ENCODE measurements at places on chromosomes 3 and 15.
A peak's percentile ranks its signal among the peaks of the same experiment; 100 is the strongest.

GRCh38 chr3:58588030-58588614 lies 10.9 kb upstream of the FAM107A start:
- no peak for DNase-seq

GRCh38 chr3:59212128-59212779 lies 162.4 kb upstream of the CFAP20DC start:
- peak; percentile 32 for DNase-seq

GRCh38 chr3:169929830-169930519 lies 18.6 kb downstream of the SAMD7 start:
- no peak for DNase-seq

- DNase-seq: no peak
Measured at GRCh38 chr3:46303240-46303639, 50.7 kb upstream of the CCR2 start.

- no peak for DNase-seq
Measured at GRCh38 chr3:35946854-35947515, 307.7 kb downstream of the ARPP21 start.

DNA sequence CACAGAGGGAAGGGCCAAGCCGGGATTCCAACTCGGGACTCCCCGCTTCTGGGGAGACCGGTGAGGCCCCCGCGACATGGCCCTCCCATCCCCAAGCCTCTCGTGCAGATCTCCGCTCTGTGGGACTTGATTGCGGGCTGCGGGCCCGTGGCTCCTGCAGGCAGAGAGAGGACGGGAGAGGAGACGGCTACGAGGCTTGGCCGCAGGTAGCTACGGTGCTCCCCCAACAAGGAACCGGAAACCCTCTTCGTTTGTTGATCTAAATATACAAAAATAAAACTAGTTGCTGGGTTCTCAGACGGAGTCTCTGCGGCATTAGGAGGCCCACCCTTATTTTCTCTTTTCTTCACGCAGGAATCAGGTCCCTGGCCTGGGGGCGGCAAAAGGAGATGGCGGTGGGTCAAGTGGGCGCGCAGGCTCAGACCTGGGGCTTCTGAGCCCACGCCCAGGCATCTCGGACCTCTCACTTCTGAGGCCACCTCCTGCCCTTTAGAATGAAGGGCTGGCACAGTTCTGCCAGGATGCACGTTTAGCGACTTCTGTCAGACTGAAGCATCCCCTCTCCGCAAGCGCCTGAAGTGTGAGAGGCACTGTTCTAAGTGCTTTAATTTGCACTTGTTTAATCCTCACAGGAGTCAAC lies 10.9 kb downstream of the GNB5 start:
- peak; percentile 48 for DNase-seq

GRCh38 chr3:111802163-111802625 lies 56.9 kb upstream of the PHLDB2 start:
- no peak for DNase-seq

DNA sequence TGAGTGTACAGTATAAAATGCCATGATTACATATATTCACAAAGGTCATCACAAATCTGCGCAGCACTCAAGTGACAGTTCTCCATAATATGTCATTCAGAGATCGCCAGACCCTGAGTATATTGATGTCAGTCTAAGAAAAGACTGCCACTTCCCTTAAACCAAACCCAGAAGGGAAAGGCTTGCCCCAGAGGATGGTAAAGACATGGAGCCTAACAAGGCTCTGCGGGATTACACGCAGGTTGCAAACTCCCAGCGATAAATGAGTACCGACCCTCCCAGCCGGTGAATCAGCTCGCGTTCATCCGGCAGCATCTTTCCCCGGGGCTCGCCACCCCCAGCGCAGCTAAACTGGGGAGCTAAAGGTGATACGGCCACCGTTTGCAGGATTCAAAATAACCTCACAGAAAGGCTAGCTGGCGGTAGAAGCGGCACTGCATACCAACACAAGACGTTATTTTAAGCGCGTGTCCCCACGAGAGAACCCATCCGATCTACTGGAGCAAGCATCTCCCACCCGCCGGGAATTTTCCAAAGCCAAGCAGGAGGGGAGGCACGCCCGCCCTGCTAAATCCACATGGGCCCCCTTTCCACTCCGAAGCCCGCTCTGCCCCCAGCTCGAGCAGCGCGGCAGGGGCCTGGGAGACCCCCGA lies 643 bp downstream of the MYO5A start:
- DNase-seq: peak; percentile 20

- DNase-seq: no peak
Measured at GRCh38 chr3:170040418-170040817, 2.6 kb downstream of the GPR160 start.

- peak; percentile 52 for DNase-seq
Measured at GRCh38 chr15:68818066-68818768, 2.5 kb downstream of the ANP32A start.

GRCh38 chr3:3615533-3615932 lies 183.7 kb upstream of the LRRN1 start:
- DNase-seq: no peak

GRCh38 chr15:71651750-71652186 lies 158.6 kb upstream of the NR2E3 start:
- DNase-seq: no peak

- no peak for DNase-seq
Measured at GRCh38 chr3:52007291-52007690, 11.6 kb upstream of the RPL29 start.

- DNase-seq: no peak
Measured at GRCh38 chr3:184489268-184489841, 72.2 kb upstream of the EPHB3 start.

DNA sequence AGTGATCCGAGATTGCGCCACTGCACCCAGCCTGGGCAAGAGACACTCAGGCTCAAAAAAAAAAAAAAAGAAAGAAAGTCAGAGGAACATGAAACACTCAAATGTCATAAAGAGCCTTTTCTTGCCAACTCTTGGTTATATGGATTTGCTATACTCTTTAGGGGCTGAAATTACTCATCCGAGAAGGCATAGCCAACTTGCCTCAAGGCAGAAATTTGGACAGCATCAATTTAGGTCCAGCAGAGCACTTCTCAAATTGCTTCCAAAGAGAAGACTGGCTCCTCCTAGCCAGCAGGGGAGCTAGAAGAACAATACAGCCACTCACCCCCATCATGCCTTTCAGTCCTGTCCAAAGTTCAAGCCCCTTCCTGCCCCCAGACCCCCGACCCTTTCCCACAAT lies 43.8 kb downstream of the OSBPL10 start:
- DNase-seq: no peak

DNA sequence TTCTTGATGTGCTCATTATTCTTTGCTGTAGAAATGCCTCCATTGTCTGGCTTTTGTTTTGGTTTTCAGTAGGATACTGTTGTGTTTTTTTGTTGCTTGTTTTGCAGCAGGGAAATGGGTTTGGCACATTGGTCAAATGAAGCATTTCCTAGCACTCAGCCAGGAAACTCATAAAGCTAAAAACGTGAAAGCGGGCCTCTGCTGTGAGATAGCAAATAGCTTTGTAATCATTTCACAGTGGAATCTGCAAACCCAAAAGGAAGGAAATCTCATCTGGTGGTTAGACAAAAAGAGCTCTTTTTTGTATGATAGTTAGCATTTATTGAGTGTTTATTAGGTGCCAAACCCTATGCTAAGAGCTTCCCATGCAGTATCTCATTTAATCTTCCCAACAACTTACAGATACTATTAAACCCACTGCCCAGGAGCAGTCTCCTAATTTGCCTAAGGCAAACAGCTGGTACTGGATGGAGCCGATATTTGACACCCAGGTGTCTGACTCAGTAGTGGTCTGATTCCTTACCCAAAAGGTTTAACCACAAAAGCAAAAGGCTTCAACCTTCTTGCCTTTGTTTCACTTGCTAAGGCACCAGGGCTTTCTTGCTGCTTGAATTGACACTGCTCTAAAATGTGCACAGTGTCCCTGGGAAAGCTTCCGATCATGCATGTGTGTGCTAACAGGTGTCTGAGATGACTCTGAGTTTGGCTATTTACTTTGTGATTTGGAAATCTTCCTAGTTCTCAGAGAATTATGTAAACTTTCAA lies 527.9 kb upstream of the MDFIC2 start:
- DNase-seq: no peak
